ENCODE measurements at places on chromosomes 6 and 20.
A peak's percentile ranks its signal among the peaks of the same experiment; 100 is the strongest.

DNA sequence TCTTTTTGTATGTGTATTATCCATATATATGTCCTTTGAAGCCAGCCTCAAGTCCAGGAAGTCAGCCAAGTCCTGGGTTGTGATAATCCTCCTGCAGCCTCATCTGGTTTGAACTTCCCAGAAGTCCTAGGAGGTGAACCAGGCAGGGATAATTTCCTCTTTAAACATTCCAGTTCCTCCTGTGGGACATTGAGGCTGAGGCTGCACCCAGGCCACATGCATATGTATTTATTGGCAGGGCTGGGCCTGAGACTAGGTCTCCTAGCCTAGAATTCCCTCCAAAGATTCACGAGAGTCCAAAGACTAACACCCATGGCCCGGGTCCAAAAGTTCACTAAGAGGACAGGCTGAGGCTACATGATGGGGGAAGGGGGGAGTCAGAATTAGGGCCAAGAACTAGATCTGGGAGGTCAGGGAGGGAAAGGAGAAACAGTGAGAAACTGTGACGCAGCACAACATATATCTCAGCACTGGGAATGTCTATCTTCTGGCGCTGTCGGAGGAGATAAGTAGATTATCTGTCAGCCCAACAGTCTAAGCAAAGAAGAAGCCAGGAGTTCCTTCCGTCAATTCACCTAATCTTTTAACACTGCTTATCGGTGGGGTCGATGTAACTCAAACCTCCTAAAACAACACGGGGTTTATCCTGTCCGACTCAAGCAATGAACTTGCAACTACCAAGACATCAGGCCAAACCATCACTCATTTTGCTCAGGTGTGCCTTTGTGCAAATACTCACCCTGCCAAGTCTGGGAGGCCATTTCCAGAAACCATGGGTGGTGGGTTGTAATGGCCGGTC is 43.3 kb downstream of the SNX5 start:
- no peak for DNase-seq

- DNase-seq = no peak
These were observed 186.9 kb upstream of the SLC24A3 start for GRCh38 chr20:19025430-19026120.

DNA sequence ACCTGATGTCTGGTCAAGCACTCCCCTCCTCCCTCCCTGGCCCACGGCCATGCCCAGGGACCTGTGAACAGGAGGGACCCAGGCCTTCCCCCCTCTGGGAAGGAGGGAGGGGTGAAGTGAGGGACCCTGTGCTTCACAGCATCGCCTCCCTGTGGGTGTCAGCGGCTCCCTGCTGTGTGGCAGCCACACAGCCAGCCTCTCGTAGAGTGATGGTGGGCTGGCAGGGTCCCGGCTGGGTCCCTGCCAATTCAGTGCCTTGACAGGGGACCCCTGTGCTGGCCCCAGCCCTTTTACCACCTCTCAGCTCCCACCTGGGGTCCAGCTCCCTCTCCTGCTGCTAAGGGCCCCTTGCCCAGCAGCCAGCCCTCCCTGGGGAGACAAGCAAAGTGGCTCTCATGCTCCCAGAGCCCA is 31.3 kb upstream of the GRM4 start:
- DNase-seq = no peak

DNA sequence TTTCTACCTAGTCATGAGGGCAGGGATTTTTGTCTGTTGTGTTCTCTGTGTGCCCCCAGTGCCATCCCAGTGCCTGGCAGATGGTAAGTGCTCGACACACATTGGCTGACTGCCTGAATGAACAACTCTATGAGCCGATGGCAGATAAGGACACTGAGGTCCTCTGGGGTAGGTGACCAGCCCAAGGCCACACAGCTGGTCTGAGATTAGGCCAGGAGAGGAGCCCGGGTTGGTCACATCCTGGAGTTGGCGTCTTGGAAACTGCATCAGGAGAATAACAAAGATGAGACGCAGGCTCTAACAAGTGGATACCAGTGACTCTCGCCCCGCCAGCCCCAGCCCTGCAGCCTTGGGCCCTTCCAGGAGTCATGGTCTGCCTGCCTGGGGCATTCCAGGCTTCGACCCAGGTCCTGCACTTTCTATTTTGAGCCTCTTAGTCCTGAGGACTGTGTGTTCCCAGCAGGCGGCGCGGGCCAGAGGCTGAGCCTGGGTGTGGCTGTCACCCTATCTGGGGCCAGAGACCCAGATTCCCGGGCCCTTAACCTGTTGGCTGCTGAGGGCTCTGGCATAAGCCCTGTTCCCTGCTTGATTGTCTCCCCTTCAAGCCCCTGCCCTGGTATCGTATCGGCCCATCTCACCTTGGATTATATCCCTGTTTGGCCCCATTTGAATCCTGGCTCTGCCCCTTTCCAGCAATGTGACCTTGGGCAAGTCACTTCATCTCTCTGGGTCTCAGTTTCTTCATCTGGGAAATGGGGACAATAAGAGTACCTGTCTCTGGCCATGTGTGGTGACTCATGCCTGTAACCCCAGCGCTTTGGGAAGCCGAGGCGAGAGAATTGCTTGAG is 88.3 kb downstream of the CEBPB start:
- no peak for DNase-seq

DNA sequence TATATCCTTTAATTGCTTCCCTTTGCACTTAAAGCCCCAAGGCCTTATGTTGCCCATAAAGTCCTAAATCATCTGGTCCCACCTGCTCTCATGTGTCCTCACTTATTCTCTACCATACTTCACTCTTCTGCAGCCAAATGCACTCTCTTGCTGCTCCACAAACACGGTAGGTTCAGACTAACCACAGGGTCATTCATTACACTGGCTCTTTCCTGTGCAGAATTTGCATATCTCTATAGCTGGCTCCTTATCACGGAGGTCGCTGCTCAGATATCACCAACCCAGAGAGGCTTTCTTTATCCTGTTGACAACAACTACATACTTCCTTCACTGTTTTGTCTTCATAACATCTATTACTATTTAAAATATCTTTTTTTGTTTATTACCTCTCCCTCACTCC is 86.8 kb downstream of the MOXD1 start:
- DNase-seq = no peak

DNA sequence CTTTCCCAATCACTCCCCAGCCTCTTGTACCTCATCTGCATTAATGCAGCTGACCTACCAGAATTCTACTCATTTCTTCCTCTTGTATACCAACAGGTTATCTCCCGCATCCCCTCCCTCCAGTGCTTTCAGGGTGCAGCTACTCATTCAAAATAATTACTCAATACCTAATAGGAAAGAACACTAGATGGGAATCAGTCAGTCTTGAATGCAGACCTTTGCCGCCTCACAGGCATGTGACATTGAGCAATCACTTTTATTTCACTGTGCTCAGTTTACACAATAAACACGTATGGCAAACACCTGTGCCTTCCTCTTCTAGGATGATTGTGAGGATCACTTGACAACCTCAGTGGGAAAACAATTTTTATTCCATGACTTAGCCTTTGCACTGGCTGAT is 13.3 kb downstream of the ZSCAN31 start:
- no peak for DNase-seq

DNA sequence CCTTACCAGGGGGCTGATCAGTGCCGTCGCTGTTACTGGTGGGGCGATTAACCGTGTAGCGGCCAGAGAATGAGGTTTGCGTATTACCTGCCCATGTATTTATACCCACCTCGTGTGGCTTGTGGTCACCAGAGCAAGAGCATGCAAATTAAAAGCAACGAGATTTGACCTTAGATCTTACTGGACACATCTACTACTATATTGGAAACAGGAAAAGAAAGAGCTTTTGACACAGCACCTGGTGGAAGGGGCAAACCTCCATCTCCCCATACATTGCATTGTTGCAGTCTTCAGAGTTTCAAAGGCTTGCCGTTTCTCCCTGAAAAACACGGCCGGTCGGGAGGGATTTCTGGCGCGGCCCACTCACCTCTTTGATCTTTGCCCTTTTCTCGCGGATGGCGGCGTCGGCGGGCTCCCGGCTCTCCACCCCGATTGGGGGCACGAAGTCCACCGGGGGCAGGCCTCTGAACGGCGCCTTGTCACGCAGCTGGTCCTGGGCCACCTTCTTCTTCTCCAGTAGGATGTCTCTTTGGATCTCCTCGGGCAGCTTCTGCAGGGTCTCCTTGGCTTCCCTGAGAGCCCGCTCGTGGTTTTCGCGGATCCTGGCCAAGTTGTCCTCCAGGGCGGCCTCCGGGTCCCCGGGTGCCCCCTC is 1.3 kb downstream of the MAN1A1 start:
- peak; percentile 52 for DNase-seq

- DNase-seq = no peak
These were observed 44.6 kb upstream of the SH3BGRL2 start for GRCh38 chr6:79586548-79586947.

DNA sequence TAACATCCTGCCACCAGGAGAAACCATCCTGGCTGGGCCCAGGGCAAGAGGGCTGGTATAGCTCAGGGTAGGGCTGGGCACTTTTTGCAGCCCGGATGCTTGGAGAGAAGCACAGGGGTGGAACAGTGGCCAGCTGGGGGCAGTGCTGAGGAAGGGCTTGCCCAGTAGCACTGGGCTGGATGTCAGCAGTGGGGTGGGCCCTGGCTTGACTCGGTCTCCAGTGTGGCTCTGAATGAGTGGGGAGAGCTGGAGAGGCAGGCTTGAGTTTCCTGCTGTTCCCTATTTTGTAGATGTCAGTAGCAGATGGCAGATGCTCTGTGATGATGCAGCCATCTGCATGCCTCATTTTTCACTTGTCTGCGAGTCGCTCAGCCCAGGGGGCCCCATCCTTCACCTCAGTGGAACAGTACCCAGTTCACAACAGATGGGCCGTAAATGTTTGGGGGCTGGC is 56.3 kb upstream of the TULP1 start:
- peak; percentile 33 for DNase-seq

DNA sequence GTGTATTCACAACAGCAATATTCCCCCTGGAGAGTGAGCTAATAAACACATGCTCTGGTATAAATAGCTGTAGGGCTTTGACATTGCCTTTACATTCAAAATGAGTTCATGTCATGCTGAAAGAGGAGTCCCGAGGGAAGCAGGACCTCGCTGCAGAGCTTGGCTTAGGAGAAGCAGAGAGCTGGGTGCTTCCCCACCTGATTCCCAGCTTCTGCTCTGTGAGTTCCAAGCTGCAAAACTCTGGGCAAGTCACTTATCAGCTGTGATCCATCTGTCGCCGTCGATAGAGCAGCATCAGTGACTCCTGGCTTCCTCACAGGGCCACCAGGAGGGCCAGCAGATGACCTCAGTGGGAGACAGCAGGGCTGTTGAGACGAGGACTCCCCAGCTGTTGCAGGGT is 241.8 kb downstream of the ANKRD60 start:
- no peak for DNase-seq

GRCh38 chr6:112485120-112485826 is 138.1 kb downstream of the RFPL4B start:
- no peak for DNase-seq

DNA sequence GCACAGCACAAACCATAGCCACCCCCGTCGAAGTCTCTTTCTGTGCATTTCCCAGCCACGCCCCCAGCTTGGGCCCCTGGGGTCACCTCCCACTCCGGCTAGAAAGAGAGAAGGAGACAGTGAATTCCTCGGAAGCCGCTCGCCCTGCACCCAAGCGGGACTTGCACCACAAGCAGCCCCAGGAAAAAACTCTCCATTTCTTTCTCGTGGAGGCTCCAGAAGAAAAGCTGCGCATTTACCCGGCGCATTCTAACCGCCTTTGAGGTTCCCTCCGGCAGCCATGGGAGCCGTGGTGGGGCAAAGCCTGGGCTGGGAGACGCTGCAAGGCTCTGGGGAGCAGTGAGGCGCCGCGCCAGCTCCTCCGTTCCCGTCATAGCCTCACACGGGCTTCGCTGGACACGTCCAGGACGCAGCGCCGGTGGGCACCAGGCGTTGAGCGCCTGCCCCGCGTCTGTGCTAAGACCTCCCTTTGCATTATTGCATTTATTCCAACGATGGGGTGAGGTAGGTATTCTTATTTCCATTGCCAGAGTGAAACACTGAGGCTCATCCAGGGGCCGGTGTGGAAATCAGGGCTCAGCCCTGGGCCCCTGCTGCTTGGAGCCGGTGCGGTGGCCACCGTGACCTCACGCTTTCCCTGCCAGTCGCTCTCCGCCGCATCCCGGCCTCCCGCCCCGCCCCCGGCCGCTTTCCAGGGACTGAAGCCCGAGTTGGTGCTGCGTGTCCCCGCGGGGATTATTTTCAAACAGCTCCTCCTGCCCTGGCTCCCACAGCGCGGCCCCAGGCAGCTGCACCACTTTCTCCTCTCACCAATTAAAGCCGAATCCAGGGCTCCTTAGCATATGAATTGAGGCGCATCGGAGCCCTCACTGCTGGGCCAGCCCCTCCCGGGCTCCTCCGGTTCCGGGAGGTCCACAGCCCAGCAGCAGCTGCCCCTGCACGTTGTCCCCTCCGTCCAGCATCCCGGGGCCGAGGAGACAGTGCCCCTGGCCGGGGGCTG is 148.3 kb upstream of the AFDN start:
- no peak for DNase-seq

DNA sequence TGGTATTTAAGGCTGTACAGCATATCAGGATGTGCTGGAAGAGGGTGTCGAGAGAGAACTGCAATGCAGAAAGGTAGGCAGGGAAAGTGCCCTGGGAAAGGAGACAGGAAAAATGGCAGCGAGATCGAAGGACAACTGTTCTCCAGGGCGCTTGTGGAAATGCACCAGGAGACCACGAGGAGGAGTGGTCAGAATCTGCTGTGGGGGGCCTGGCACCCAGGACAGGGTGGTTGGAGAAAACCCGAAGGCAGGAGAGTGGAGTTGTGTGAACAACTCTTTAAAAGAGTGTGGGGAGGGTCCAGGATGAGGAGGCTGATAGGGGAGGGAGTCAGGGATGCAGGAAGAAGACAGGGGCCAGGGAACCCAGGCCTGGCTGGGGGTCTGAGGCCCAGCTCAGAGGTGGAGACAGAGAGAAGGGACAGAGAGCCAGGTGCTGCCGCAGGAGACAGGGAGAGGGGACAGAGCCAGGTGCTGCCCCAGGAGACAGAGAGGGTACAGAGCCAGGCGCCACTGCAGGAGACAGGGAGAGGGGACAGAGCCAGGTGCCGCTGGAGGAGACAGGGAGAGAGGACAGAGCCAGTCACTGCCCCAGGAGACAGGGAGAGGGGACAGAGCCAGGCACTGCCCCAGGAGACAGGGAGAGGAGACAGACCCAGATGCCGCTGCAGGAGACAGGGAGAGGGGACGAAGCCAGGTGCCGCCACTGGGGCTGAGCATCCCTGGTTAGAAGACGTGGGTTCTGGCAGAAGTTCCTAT is 9.3 kb downstream of the SLC22A1 start:
- DNase-seq = no peak

- DNase-seq = no peak
These were observed 4.6 kb downstream of the NPBWR2 start for GRCh38 chr20:64102647-64103354.

- DNase-seq = no peak
These were observed 95.9 kb upstream of the KCNQ5 start for GRCh38 chr6:72525821-72526510.

Data from activated CD8-positive, alpha-beta memory T cell treated with anti-CD3 and anti-CD28 coated beads, Interleukin-2, amount 50 U/mL, for 4 hours (primary cell).